ENCODE measurements at places on chromosomes 2 and 18.

GRCh38 chr2:67628892-67629291 is 231.8 kb downstream of the ETAA1 start:
- DNase-seq: no peak

DNA sequence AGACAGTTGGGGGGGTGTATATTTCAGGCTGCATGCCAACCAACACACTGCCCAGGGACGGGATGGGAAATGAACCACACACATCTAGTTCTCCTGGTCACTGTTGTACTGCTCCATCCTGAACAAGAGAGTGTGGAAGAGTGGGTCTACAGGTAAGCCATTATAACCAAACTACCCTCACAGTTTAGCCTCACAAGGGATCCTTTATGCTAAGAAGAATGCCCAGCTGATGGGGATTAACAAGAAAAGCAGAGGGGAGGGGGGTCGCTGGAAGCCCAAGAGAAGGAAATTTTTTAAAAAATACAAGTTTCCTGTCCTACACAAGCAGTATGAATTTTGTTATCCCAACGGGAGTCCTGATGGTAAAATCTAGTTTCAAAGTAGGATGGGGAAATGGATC is 16.1 kb downstream of the SPRED2 start:
- DNase-seq: no peak

GRCh38 chr2:3253913-3254441 is 123.6 kb downstream of the EIPR1 start:
- no peak for DNase-seq

DNA sequence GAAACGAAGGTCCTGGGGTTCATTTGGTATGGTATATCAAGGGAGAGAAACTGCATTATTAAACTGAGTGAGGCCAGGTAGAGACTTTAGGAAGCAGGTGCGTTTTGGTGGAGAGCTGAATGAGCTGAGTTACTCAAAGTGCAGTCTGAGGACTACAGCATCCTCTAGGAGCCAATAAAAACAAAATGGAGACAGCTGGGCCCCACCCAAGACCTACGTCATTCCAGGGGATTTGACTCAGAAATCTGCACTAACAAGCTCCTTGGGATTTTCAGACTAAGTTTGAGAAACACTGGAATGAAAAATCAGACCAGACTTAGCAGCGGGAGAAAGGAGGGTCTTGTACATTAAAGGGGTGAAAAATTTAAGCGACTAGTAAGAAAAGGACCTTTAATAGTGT is 131.5 kb downstream of the UXS1 start:
- DNase-seq: no peak

DNA sequence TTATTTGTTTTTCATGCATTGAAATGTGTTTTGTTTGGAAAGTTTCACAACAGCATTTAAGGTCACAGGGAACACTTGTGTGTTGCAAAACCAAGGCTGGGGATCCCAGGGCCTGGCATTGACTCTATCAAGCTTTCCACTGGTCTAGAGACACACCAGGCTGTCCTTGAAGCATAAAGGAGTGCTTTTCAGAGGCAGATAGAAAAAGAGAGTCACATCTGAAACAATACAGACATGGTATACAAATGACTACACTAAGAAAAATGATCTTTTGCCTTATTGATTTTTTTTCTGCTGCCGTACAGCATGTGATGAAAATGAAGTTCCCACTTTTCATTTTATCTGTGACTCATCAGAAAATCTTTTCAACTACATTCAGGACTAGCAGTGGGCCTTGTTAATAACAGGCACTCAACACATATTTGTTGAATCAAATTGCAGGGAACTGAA is 61.9 kb upstream of the ZCCHC2 start:
- no peak for DNase-seq

- DNase-seq: no peak
Measured at GRCh38 chr18:75010689-75011088, 198.2 kb downstream of the PTGR3 start.

GRCh38 chr2:8234757-8235374 is 447.0 kb upstream of the ID2 start:
- DNase-seq: no peak

- no peak for DNase-seq
Measured at GRCh38 chr2:238596571-238597551, 170.1 kb downstream of the ASB1 start.

DNA sequence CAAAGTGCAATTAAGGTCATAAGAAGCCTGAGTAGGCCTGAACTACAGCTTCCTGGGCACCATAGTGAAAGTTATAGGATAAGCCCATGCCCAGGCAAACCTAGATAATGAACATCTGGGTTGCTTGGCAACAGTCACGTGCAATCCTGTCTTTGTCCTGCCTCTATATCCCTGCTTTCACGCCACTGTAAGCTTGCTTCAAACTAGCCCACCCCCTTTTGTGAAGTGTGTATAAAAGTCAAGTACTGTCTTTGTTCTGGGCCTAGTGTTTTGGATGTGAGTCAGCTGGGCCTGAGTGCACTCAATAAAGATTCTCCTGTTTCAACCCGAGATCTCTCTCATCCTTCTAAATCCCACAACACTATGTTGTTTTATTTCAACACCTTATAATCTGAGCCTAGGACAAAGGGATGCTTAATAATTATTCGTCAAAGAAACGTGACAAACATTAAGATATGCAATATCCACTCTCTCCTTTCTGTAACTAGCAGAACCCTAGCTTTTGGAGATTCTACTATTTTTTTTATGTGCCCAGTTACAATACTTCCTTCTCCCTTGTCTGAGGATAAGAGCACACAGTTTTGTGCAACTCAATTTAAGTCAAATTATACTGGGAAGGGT is 927.8 kb downstream of the SUCLG1 start:
- no peak for DNase-seq

GRCh38 chr2:240447934-240448333 is 12.5 kb downstream of the GPC1 start:
- DNase-seq: no peak

- no peak for DNase-seq
Measured at GRCh38 chr2:66569974-66570373, 135.0 kb downstream of the MEIS1 start.

DNA sequence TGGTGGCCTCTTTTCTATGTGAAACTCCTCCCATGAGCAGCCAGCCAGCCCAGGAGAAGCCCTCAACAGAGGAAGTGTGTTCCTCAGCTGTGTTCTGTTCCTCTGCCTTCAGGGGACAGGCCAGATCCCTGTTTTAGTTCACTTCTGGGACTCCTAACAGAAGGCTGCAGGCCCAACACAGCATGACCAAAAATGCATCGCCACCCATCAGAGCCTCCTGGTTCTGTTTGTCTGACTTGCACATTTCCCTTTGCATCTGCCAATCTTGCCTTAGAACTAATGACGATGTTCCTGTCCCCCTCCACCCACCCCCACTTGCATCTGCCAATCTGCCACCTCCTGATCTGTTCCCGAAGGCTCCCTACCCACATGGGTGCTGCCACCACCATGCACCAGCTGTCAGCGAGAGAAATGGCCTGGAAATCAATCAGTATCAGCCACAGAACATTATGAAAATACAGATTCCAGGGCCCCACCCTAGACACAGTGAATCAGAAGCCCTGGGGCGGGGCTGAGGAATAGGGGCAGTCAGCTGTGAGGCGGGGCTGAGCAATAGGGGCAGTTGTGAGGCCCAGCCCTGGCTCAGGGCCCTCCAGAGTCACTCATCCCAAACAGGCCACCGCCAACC is 51.0 kb downstream of the FAM168B start:
- DNase-seq: no peak

Data from SK-N-DZ (cell line).